RPMI7951 (cell line): ENCODE measurements at places on chromosomes 2 and 18. TPM values are rescaled to one million over a fixed set of nuclear protein-coding genes. Genes with fewer than 3 reads are reported as not detected.

CXCR1 gene
- not detected in 2 replicates for total RNA-seq

DNA sequence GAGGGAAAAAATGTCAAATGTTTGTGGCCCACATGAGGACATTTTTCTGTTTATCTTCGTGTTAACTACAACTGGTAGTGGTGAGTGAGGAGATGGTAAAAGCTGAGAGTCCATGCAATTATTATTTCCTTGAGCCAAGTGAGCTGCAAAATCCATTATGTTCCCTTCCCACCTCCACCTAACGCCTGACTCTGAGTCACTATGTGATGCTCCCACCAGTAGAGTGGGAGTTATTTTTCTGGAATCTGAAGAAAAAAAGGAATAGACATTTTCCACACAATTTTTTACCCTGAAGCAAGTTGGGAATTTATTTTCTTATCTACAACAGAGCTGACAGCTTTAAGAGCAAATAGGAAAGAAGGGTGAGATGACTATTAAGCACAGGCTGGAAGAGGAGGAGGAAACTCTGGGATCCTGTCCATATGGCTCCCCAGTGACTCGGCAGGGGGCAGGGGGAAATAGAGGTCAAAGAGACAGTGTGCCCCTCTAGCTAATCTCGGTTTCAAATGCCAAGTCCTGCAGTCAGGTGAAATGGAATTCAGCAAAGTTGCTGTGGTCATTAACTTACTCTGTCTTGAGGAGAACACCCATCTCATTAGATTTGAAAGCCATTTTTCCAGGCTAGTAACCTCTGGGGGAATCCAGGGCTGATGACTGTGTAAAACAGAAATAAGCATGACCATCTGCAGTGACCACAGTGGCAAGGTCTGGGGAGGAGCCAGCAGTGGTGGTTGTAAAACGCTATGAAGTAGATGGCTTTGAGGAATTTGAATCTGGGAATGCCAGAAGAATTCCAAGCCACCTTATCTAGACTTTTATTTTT, 463.9 kb downstream of the STK39 start:
- peak; percentile 49 for DNase-seq

GATA6 gene
- 2.9 and 3.3 TPM in 2 replicates for total RNA-seq

GRCh38 chr2:223586261-223586660, 15.9 kb downstream of the SCG2 start:
- DNase-seq: peak; percentile 75

GRCh38 chr2:47198985-47199451, 43.9 kb upstream of the STPG4 start:
- peak; percentile 100 for DNase-seq

IL36RN gene
- total RNA-seq: not detected in 2 replicates

DNA sequence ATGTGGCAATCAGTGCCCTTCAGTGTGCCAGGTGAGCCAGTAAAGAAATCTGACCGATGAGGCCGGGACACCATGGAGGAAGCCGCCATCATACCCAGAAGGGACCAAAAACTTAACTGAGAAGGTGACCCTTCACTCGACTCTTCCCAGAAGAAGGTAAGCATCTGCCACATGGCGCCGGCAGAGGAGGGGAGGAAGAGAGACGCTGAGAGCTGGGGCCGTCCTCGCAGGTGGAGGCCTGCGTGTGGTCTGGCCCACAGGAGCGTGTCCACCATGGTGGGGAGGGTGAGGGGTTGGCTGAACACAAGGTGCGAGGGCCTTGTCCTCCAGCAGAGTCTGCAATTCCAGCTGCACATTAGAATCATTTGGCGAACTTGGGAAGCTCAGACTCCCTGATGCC, 513.1 kb upstream of the RAB6C start:
- no peak for DNase-seq

DNA sequence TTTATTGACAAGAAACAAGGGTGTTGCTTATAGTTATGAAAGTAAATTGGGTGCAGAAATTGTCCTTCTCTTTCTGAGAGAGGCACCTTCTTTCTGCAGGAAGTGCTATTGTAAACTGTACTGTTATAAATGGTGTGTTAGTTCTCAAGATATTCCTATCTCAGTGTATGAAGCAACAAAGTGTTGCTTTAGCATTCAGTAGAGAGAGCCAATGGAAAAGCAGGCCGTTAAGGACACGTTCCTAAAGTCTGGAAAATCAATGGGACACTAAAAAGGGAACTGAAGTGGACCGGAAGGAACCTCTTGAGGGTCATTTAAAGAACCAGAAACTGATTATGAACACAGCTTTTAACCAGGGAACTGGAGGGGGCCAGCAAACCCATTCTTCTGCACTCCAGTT, 510.0 kb upstream of the ZEB2 start:
- DNase-seq: peak; percentile 62

GRCh38 chr2:45780541-45781463, 129.3 kb downstream of the PRKCE start:
- DNase-seq: no peak

PTPN2 gene
- 19.9 and 21.9 TPM in 2 replicates for total RNA-seq

- DNase-seq: no peak
These were observed 165.3 kb downstream of the NEDD4L start for GRCh38 chr18:58209326-58209725.

DNA sequence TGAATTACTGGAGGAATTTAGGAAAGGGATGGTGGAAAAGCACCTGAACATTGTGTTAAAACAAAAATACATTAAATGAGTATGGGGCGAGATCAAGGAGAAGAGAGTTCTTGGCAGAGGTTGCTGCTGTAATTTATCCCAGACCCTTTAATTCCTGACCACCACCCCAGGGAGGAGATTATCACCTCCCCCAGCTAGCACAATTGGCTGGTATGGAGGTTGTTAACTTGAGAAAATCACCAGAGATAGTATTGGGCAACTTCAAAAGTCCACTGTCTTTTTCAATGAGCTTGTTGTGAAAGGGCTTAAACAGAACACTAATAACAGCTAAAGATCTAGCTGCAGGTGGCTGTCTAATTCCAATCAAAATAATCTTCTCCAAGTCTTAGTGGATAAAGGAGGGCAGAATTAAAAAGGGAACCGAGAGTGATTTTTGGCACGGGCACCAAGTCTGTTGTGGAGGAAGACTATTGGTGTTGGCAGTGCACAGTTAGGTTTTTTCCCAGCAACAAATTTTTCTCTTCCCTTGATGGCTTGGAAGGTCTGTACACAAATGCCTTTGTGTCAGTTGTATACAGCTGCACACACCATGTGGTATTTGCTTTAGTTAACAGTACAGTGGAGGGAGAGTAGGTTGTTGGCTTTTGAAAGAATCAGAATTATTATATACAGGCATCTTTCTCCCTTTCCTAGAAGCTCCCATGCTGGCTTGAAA, 289.5 kb downstream of the SLC4A3 start:
- DNase-seq: no peak

SERPINB7 gene
- total RNA-seq: 10.0 and 13.1 TPM in 2 replicates

DNA sequence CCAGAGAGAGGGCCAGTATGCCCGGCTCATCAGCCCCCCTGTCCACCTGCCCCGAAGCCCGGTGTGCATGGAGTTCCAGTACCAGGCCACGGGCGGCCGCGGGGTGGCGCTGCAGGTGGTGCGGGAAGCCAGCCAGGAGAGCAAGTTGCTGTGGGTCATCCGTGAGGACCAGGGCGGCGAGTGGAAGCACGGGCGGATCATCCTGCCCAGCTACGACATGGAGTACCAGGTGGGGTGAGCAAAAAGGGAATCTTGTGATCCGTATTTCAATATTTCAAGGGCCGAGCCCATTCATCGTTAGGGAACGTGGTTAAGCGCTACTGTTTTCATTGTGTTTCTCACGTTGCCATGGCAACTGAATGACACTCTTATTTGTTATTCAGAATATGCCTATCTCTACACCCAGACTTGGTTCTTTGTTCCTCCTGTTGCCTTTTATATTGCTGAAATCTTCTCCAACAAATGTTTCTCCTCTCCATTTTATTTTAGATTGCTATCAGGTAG, 81.5 kb downstream of the NRP2 start:
- DNase-seq: peak; percentile 65

- DNase-seq: no peak
These were observed 24.8 kb upstream of the RBM44 start for GRCh38 chr2:237773826-237774225.

GRCh38 chr18:39414009-39414700, 1848.6 kb upstream of the CELF4 start:
- DNase-seq: peak; percentile 38

- no peak for DNase-seq
These were observed 27.9 kb downstream of the NEMP2 start for GRCh38 chr2:190506666-190507065.

GRCh38 chr2:230307485-230307884, 19.5 kb upstream of the SP140L start:
- no peak for DNase-seq

DNA sequence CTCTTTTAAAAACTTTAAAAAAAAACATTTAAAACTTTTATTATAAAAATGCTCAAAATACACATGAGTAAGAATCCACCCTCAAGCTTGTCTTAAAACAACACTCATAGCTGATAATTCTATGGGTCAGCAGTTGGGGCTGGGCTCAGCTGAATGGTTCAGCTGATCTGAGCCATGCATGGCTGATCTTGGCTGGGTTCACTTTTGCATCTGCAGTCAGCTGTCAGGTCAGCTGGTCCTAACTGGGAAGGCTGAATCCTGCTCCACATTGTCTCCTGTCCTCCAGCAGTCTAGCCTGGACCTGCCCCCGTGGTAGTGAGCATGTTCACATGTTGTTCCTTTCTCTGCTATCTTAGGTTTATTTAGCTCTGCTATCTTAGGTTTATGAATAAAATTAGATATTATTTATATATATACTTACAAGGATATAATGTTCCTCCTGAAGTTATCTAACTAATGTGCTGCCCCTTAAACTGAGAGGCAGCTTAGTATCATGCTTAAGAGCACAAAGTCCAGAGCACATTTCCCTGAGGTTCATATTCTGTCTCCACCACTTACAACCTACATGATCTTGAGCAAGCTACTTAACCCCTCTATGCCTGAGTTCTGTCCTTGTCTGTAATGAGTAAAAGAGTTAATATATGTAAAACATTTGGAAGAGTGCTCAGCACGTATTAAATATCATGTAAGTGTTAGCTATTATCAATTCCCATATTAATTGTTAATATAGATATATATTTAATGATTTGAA, 309.4 kb downstream of the PTPRM start:
- DNase-seq: no peak

DNA sequence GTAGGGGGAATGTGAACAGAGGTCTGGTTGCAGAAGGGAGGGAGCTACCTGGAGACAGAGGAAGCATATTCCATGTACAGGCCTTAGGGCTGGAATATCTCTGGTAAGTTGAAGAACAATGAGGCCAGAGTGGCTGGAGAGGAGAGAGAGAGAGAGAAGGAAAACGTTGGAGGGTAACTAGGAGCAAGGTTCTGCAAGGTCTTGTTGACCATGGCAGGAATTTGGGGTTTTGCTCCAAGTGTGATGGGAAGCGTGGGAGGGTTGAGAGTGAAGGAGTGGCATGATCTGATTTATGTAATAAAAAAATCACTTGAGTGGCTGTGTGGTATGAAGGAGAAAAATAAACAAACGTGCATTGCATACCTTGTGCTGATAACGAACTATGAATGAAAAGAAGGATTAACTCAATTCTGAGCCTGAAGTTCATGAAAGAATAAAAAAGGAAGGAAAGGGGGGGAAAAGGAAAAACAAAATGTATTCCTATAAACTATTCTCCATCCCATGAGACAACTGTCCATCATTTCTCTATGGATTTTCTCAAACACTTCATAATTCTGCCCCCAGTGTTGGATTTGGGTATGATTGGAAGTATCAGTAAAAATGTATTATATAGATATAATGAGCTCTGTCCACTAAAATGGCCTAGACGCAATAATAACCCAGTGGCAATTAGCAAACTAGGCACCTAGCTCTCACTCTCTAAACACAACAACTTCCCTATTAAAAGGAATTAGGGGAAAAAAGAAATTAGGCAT, 59.7 kb upstream of the PMAIP1 start:
- DNase-seq: no peak

- no peak for DNase-seq
These were observed 31.1 kb upstream of the PPP1R1C start for GRCh38 chr2:181954538-181954883.

- no peak for DNase-seq
These were observed 72.3 kb upstream of the TMEM200C start for GRCh38 chr18:5967666-5968065.

DNA sequence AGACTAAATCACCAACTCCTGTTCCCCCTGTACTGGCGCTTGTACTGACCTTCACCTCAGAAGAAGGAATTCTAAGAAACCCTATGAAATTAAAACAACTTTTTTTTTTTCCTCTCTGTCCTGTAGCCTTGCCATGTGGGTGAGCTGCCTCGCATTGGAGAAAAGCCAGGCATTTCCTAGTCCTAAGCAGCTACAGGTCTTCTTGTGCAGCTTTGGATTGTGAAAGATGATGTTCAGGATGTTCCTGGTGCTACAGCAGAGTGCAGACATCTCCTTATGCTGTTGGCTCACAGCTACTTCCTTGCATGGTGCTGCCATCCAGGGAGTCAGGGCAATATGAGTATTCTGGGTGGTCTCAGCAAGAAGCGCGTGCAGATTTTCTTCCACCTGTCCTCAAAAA, 11.9 kb downstream of the PIK3C3 start:
- DNase-seq: no peak

DNA sequence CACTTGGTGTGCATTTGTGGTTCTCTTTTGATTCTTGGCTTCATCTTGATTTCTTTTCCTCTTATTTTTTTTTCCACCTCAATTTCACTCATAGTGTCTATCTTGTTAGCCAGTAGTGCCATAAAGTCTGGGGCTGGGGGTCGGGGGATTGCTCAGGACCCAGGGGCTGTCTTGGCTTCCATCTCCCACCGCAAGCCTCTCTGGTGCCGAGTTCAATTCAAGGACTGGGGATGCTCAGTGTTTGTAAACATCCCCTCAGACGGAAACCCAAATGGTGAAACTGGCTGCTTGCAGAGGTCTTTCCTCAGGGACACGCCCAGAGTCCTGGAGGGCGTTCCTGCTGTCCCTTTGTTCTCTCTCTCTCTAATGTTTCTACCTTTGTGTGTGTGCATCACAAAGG, 173.3 kb downstream of the TWIST2 start:
- DNase-seq: no peak

- DNase-seq: peak; percentile 91
These were observed 10.0 kb upstream of the PROC start for GRCh38 chr2:127408004-127408806.

GRCh38 chr2:37602040-37602439, 69.4 kb downstream of the CDC42EP3 start:
- no peak for DNase-seq

FSHR gene
- not detected in 2 replicates for total RNA-seq

- no peak for DNase-seq
These were observed 93.7 kb upstream of the SH3BP4 start for GRCh38 chr2:234858145-234858544.
